ENCODE measurements at places on chromosomes 2 and 18.

DNA sequence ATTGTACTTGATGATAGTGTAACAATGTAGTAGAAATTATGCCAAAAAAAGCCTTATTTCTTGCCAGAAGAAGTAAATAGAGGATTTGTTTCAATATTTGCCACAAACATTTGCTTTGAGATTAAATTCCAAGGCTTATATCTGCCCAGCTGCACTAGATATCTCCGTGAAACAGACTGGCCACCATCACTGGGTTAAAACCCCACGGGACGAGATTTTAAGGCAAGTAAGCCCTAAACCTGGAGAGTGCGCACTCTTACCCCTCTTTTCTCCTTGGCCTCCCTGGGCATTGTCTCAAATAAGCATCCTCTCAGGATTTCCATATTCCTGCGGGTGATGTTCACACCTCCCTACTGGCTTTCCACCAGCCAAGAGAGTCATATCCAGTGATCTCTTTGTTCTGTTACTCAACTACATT is 334.4 kb downstream of the AGPS start:
- no peak for DNase-seq

DNA sequence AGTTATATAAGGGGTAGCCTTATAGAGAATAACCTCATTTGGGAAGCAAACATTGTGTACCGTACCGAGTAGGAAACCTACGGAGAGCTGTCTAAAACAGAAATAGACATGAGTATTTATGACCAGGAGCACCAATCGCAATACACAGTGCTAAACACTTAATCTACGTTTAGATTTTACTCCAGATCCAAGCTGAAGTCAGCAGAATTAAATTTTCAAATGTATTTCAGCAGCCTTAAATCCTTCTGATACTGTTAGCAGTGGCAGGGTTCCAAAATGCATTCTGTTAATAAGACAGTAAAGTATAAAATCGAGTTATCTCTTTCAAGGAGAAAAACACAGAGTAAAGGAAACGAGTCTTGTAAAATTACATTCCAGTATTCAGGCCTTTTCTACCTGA is 118.1 kb upstream of the ZNF521 start:
- no peak for DNase-seq

- DNase-seq: no peak
Observed at GRCh38 chr18:48359626-48360025, 49.6 kb downstream of the ZBTB7C start.

GRCh38 chr18:27843783-27844777 is 332.9 kb downstream of the CDH2 start:
- DNase-seq: peak; percentile 88

- no peak for DNase-seq
Observed at GRCh38 chr2:135182190-135182589, 130.1 kb downstream of the RAB3GAP1 start.

- no peak for DNase-seq
Observed at GRCh38 chr18:38751898-38752297, 1186.3 kb upstream of the CELF4 start.

GRCh38 chr2:172860336-172860707 is 124.7 kb downstream of the RAPGEF4 start:
- DNase-seq: no peak

GRCh38 chr2:65660340-65660739 is 227.9 kb upstream of the SPRED2 start:
- DNase-seq: peak; percentile 68

GRCh38 chr2:231709636-231709980 is 1.3 kb downstream of the PTMA start:
- no peak for DNase-seq

DNA sequence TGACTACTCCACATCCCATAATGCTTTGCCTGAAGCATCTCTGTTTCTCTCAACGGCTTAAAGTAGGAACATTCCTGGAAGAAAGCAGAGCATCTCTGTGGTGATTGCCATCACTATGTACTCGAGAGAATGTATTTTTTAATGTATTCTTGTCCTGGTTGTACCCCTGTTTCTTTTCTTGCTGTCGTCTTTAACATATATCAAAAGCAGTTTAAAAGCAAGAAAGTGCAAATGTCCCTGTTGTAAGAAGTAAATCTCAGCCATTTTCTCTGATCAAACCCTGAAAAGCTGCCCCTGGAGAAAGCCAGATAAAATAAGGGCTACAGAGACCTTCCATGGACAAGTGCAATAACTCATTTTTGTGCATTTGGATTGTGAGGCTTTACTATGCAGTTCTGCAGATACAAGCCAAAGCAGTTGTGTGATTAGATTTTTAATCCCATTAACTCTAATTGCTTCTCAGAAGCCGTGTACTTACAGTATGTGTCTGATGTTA is 70.8 kb downstream of the XIRP2 start:
- no peak for DNase-seq

GRCh38 chr2:60530660-60531281 is 22.7 kb downstream of the BCL11A start:
- DNase-seq: peak; percentile 51

GRCh38 chr2:109247812-109248211 is 118.8 kb downstream of the SH3RF3 start:
- no peak for DNase-seq

DNA sequence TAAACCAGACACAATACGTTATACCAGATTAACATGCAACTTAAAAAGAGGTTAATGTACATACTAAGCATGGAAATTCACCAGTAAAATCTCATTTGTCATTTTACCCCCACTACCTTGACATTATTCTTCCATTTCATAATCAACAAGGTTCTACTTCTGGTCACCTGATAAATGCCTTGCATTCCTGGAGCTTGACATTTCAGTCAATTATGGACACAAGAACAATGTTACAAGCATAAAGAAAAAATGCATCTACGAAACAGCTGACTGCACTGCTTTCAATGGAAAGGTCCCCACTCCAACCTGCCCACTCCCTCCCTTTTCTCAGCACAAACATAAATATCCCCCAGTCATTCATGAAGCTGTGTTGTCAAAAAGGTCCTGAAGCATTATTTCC is 31.4 kb downstream of the ARL5A start:
- DNase-seq: peak; percentile 18

All from astrocyte (in vitro differentiated cells and primary cell).